ENCODE measurements at places on chromosomes 1 and 21.

- H3K36me3 ChIP-seq: no peaks in the 10 kb centered on the region
- H3K4me3 ChIP-seq: no peak overlapping the region
- DNase-seq: no peak
- H3K27me3 ChIP-seq: no peaks in the 10 kb centered on the region
- no peak overlapping the region for H3K27ac ChIP-seq
Measured at GRCh38 chr1:92759361-92759760, 25.5 kb downstream of the EVI5 start.

DNA sequence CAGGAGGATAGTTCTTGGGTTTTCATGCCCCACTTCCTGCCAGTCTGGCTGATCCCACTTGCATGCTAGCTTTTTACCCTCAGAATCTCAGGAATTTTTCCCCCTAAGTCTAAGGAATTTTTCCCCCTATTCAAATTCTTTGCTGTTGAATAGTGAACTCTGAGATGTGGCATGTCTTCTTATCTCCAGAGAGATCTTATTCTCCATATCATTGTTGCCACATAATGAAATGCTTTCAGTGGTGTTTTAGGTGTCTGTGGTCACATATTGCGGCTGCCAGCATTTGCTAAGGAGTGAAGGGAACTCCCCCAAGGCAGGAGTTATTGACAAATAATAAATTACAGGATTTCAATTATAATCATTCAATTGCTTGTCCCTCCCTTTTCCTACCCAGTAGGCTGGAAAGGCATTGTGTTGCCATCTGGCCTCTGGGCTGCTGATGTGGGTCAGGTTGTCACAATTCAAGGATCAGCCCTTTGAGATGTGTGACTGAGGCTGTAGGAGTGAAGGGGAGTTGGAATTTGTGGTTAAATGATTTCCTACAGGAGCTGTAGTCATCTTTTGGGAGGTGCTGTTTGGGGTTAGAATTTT lies 3.9 kb upstream of the FLG start:
- no peaks in the 10 kb centered on the region for H3K27me3 ChIP-seq
- H3K27ac ChIP-seq: no peak overlapping the region
- H3K36me3 ChIP-seq: no peaks in the 10 kb centered on the region
- no peaks in the 10 kb centered on the region for H3K4me1 ChIP-seq
- no peak overlapping the region for H3K4me3 ChIP-seq

DNA sequence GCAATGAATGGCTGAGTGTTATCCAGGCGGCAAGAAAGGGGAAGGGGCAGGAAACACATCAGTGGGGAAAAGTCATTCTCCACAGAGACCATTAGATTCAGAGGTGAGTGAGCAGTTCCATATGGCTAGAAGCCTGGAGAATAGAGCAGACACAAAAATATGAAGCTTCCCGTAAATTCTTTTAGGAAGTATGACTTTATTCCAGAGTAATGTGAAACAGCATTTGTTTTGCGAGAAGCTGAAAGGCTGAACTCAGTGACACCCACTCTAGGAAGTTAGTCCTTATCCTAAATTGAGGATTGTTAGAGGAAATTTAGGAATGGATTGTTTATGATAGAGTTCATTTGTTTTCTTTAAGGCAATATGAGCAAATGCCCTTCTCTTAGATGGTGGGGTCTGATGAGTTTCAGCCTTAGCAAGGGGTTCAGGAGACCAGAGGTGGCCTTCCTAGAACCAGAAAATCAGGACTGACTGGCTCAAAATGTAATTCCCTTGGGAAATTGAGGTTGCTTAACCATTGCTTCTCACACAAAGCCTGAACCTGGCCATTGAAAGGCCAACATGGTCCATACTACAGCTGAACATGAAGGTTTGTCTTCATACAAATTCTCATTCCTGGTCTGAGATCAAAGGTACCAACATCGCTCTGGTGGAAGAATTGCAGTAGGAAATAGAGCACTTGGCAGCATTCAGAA lies 167.5 kb downstream of the TPR start:
- no peak overlapping the region for H3K27ac ChIP-seq
- H3K27me3 ChIP-seq: no peaks in the 10 kb centered on the region
- H3K36me3 ChIP-seq: no peaks in the 10 kb centered on the region
- H3K4me3 ChIP-seq: no peak overlapping the region

DNA sequence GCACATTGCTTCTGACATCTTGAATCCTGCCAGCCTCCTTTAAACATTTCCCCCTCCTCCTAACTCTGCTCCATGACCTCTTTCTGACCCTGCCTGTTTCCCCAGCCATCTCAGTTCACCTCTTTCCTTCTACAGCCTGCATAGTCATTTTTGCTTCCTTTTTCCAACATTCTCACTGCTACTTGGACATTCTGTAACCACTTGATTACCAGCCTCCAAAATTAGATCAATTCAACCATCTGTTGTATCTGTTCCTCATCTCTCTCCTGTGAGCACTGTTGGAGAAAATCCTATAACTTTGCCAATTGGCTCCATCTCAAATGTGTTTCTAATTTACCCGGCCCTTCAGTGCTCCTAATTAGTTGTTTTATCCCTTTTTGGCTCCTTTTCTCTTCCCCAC lies 27.5 kb upstream of the GPR88 start:
- H3K4me3 ChIP-seq: no peak overlapping the region
- H3K27me3 ChIP-seq: no peaks in the 10 kb centered on the region
- H3K27ac ChIP-seq: no peak overlapping the region
- no peaks in the 10 kb centered on the region for H3K4me1 ChIP-seq
- peaks cover 38% of the 10 kb centered on the region for H3K36me3 ChIP-seq

DNA sequence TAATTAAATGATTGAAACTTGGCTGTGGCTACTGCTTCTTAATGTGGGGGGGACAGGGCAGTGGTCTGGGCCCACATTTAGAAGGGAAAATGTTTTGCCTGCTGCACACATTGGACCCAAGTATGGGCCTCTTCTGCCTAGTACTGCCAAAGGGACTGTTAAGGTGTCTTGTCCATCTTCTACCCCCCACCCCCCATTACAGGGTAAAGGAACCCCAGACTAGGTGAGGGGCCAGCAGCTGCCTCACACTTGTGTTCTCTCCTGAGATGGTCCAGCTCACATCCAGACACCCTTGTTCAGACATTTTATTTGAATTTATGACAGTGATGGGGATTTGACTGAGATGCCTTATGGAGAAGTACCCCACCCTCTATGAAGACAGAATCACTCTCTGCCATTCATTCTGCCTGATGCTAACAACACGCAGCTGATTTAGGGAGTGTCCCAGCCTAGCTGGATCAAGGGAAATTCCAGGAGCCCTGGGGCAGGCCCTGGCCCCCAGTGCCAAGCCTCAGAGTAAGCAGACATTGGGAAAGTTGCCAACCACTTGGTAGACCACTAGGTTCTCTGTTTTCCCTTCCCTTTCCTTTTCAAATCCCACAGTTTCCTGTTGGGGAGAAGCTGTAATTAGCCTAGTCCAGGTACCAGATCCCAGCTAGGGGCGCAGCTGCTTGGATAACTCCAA lies 42.1 kb downstream of the YARS1 start:
- no peak overlapping the region for H3K4me3 ChIP-seq
- no peaks in the 10 kb centered on the region for H3K4me1 ChIP-seq
- no peak for DNase-seq
- peaks cover 54% of the 10 kb centered on the region for H3K36me3 ChIP-seq
- no peak overlapping the region for H3K27ac ChIP-seq
- H3K27me3 ChIP-seq: no peaks in the 10 kb centered on the region

DNA sequence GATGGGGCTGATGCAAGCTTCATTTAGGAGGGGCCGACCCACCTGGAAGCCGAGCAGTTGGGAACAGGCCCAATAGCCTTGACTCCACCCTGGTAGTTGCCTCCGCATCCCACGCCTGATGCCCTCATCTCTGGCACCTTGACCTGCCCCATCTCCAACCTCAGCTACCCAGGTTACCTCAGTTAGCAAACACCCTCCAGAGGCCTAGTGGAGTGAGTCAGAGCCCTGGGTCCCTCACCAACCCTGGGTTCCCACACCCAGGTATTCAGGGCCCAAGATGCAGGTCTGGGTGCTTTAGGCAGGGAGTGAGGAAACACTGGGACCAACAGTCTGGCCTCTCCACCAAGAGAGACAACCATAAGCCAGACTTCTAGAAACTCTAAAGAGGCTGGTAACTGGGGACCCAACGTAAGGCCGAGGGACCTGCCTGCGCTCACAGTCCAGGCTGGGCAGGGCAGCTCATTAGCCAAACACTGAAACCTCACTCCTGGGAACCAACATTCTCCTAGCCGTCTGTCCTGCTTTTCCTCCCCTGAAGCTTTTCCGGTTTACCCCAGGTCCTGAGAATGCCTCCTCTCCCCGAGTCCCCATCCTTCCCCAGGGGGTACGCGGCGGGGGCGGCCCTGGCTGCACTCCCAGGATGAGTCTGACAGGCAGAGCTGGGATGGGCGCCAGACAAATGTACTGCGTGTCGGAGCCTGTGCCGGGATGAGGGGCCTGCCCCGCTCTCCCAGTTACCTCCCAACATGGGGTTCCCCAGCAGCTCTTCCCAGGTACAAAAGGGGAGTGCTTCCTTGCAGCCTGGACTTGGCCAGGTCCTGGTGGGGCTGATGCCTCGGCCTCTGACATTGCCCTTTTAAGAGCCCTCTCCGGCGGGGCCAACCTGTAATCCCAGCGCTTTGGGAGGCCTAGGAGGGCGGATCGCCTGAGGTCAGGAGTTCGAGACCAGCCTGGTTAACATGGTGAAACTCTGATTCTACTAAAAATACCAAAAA lies 8.9 kb upstream of the CELSR2 start:
- H3K4me3 ChIP-seq: no peak overlapping the region
- no peak for DNase-seq
- H3K36me3 ChIP-seq: peaks cover 41% of the 10 kb centered on the region

- H3K4me3 ChIP-seq: no peak overlapping the region
- no peaks in the 10 kb centered on the region for H3K27me3 ChIP-seq
- H3K4me1 ChIP-seq: no peaks in the 10 kb centered on the region
- DNase-seq: no peak
- H3K27ac ChIP-seq: no peak overlapping the region
Measured at GRCh38 chr1:246769306-246769705, 45.1 kb downstream of the SCCPDH start.

DNA sequence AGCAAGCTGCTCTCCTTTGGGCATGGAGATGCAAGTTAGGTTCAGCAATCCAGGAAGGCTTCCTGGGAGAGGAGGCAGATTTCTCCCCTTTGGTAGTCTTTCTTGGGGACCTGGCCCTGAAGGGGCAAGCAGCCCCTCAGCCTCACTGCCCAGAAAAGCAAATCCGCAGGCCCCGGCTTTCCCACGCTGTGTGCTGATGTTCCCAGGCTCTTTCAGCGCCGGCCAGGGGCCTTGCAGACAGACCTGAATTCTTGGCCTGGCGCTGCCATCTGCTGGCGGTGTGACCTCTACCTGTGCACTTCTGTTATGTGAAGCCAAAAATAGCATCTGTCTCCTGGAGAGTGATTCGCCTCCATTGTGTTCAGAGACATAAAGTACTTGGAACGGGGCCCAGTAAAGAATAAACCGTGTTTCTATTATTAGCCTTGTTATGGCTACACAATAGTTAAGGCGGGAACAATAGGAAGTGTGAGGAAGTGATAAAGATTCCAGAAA lies 64.8 kb downstream of the ALPL start:
- H3K4me1 ChIP-seq: no peaks in the 10 kb centered on the region
- H3K4me3 ChIP-seq: no peak overlapping the region
- no peak overlapping the region for H3K27ac ChIP-seq
- H3K27me3 ChIP-seq: no peaks in the 10 kb centered on the region

- H3K27ac ChIP-seq: no peak overlapping the region
- no peaks in the 10 kb centered on the region for H3K36me3 ChIP-seq
- H3K4me1 ChIP-seq: no peaks in the 10 kb centered on the region
- no peak overlapping the region for H3K4me3 ChIP-seq
- DNase-seq: no peak
Measured at GRCh38 chr1:164713456-164714207, 154.6 kb downstream of the PBX1 start.
